ENCODE measurements at places on chromosomes 4 and X.

DNA sequence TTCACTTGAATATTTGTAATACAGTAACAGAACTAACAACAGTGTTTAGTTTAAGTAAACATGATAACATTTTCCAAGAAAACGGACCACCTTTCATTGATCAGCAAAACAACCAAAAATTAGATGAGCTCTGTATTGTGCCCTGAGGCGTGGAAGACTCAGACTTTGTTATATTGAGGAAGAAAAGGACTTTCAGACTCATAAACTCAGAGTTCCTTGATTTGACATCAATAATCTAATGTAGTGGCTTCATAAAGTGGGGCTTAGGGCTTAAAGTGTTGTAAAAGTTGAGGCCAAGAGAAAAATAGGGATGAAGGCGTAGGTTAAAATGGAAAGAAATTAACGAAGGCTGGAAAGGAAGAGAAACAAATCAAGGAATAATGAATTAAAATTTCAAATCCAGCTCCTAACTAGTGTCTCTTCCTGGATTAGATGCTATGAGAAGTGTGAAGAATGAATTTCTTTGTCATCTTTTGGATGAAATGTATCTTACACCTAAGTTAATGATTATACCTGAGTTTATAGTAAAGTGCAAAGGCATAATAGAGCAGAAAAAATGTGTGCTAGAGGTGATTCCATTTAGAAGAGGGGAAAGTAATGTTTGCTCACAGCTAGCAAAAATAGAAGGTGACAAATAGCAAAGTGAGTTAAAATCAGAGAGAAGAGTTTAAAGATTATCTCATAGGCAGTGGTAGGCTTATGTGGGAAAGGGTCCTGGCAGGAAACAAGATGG lies 19.8 kb upstream of the GLRA2 start:
- DNase-seq: no peak

- no peak for DNase-seq
These were observed 6.0 kb downstream of the UGT2B17 start for GRCh38 chr4:68570122-68570507.

GRCh38 chrX:115584696-115585095 lies 23.7 kb downstream of the PLS3 start:
- no peak for DNase-seq

DNA sequence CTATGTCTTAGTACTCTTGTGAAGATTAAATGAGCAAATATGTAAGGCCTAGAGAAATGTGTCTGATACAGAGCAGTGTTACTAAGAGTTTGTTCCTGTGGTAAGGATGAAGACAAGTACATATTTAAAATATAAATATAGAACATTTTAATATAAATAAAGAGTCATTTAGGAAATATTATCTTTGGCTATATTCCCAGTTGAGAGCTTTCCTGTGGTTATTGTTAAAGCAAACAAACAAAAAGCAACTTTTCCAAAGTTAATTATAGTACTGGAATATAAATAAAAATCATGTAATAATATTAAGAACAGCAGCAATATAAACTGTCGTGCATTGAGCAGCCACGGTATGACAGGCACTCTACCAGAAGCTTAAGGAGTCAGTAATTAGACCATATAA lies 472.5 kb downstream of the INPP4B start:
- no peak for DNase-seq

DNA sequence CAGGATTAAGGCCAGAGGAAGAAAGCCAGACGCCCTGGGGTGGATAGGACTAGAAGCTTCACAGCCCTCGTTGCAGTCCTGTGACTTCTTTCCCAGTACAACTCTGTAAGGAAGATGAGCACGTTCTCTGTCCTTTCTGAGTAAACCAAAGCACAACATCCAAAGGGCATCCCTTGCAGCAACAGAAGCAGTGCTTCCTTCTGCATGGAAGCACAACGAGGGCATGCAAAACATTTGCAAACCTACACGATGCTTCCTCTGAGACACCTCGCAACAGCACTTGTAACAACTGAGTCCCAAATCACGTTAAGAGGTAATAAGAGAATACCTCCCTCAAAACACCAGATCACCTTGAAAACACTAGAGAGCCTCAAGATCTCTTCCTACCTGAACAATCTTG lies 335.7 kb upstream of the RASGEF1B start:
- DNase-seq: no peak

GRCh38 chrX:126825566-126826193 lies 6.2 kb downstream of the PRR32 start:
- no peak for DNase-seq

DNA sequence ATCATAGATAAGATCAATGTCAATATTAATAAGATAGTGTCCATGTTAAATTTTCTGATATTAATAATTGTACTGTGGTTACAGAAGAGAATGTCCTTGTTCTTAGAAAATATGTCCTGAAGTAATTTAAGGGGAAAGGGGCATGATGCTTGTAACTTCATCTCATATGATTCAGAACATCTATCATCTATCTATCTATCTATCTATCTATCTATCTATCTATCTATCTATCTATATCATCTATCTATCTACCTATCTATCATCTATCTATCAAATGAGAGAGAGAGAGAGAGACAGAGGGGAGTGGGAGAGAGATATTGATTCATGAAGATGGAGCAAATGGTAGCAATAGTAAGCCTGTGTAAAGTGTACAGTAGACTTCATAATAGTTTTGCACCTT lies 124.8 kb upstream of the FAT1 start:
- no peak for DNase-seq

- DNase-seq: no peak
These were observed 166.6 kb upstream of the RAPGEF2 start for GRCh38 chr4:158936238-158936637.

- no peak for DNase-seq
These were observed 262.2 kb upstream of the INTU start for GRCh38 chr4:127370604-127371003.

- no peak for DNase-seq
These were observed 196.8 kb upstream of the RPS6KA3 start for GRCh38 chrX:20463296-20464075.

DNA sequence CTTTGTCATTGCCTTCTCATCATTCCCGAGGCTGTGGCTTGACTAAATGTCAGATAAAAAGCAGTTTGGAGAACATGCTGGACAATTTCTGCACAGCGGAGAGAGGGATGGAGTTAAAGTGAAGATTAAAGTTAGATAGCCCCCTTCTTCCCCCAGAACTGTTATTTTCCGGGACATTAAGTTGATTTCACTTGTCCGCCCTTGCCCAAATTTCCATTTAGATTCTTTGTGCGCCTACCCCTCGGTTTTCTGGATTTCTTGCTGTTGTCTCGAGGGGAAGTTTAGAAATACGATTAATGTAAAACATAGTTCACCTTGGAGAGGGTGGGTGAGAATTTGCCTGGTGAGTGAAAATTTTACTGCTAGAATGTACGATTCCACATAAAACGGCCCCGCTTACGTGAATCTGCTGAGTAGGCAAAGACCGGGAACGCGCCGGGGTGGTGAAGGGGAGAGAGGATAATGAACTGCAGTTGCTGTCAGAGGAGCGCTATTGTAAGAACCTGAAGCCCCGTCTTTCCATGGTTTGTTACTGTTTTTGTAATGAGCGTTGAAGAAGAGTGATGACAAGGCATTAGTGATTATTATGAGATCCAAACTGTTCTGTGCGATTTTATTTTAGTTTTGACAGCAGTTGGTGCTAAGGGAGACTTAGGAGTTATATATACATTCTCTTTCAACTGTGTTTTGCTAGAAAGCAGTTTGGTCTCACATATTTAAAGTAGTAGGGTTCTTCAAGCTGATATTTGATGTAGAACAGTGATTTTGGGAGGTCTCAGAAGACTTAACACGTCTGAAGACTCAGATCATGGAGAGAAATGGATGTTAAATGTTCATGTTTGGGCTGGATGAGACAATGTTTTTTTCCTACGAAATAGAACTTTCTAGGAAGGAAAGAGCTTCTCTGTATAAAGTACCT lies 73.0 kb downstream of the AFF1 start:
- DNase-seq: no peak

GRCh38 chr4:40672528-40673522 lies 43.2 kb upstream of the RBM47 start:
- DNase-seq: no peak

- no peak for DNase-seq
These were observed 86.0 kb upstream of the LIMCH1 start for GRCh38 chr4:41451961-41452360.

DNA sequence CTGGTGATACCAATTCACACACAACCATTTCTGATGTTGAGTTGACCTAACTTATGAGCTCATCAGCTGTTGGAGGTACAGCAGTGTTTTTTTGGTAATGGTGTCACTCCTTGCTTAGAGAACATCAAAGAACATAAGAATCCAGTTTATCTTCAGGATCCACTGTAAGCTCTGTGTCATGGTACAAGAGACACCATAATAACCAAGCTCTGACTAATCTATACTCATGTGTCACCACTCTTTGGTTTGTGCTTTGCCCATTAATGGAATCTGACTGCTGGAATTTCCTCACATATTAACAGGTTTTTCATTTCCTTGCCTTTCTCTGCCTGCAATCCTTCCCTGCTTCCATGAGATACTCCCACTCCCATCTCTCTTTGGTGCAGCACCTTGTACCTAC lies 735.1 kb upstream of the LCORL start:
- no peak for DNase-seq

- DNase-seq: no peak
These were observed 123.9 kb downstream of the DCHS2 start for GRCh38 chr4:154367659-154368058.

DNA sequence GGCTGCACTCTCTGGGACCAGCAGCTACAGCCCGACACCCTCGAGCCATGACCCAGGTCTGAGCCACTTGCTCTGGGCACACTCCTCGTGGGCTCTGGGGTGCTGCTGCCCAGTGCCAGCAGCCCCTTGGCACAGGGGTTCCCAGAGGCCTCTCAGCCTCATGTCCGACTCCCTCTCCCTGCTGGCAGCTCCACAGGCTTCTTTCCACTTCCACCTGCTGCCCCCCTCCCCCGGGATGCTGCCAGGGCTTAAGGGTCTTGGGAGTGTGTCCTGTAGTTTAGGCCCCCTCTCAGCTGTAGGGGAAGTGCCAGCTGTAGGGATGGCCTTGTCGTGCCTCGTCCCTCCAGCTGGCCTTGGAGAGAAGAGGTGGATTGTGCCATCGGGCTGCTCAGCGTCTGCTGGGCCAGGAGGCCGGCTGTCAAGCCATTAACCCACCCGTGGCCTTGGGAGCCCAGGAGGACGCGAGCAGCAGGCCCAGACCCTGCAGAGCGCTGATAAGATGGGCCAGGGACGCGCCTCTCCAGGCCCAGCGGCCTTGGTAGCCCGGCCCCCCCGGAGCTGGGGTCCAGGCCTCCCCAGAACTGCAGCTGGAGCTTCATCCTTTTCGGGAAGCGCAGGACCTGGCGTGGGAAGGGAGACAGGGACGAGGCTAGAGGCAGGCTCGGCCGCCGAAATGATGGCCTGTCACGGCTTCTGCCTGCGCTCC lies 1.0 kb upstream of the USP27X start:
- DNase-seq: no peak

- DNase-seq: no peak
These were observed 2135.9 kb downstream of the ARAP2 start for GRCh38 chr4:34108391-34108790.

DNA sequence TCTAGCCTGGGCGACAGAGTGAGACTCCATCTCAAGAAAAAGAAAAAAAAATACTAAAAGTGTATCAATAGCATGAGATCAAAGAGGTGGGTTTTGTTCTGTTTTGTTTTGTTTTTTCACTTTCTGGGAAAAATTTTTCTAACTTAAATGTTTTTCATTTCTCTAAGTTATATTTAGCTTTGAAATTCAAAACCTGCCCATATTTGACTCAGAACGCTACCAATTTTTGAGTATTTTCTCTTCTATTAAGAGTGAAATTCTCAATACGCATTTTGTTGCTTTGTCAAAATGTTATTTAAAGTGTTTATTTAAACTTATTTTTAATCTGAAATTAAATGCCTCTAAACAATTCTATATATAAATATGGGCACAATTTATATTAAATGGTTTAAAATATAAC lies 39.6 kb downstream of the GSTCD start:
- no peak for DNase-seq

DNA sequence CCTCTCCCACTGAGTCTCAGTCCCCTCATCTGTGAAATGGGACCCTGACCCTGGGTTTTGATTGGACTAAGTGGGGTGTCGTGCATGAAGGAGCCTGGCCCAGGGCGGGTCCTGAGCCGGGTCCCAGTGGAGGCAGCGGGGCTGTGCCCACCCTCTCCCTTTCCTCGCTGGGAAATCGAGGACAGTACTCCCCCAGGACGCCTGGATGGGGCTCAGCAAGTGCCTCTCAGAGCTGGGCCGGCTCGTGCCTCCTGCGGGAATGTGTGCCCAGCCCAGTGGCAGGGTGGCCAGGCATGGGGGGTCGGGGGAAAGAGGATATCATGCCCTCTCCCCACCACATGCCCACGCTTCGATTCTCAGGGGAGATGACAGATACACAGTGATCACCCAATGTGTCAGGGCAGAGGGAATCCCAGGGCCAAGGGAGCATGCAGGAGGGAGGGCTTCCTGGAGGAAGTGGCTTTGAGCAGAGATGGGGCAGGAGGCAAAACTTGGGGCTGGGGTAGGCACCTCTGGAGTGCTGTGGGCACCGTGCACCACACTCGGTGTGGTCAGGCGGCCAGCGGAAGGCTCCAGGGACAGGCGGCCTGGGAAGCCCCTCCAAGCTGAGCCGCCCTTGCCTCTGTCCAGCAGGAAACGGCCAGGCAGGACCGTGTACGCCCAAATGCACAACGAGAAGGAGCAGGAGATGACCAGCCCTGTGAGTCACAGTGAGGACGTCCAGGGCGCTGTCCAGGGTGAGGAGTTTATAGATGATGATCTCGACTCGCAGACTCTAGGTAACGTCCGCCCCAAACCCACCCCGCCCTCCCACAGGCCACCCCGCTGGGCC lies 203.0 kb downstream of the AFAP1 start:
- no peak for DNase-seq

- DNase-seq: no peak
These were observed 34.7 kb downstream of the NOP14 start for GRCh38 chr4:2928242-2929176.

- no peak for DNase-seq
These were observed 35.5 kb downstream of the TBC1D9 start for GRCh38 chr4:140720387-140721304.

GRCh38 chr4:29852537-29852936 lies 867.6 kb upstream of the PCDH7 start:
- no peak for DNase-seq

GRCh38 chrX:31449081-31449480 lies 377.2 kb upstream of the FTHL17 start:
- no peak for DNase-seq

DNA sequence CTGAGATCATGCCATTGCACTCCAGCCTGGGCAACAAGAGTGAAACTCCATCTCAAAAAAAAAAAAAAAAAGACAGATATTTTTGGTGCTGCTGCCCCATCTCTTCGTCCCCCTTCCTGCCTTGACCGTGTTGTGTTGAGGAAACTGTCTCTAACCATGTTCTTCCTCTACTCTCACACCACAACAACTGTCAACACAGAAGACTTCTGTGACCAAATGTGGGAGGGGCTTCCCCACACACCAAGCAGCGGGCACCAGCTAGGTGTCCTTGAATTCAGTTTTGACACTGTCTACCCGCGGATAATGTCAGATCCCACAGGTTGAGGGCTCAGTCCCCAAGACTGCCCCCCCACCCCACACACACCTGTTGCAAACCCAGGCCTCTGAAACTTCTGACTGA lies 104.7 kb upstream of the BCOR start:
- DNase-seq: no peak

All from activated CD8-positive, alpha-beta memory T cell treated with anti-CD3 and anti-CD28 coated beads for 1 hour (primary cell).